ENCODE measurements at places on chromosomes 11 and 22.

- DNase-seq, result no peak
Measured at GRCh38 chr11:65504674-65505465, 6.0 kb downstream of the MALAT1 start.

DNA sequence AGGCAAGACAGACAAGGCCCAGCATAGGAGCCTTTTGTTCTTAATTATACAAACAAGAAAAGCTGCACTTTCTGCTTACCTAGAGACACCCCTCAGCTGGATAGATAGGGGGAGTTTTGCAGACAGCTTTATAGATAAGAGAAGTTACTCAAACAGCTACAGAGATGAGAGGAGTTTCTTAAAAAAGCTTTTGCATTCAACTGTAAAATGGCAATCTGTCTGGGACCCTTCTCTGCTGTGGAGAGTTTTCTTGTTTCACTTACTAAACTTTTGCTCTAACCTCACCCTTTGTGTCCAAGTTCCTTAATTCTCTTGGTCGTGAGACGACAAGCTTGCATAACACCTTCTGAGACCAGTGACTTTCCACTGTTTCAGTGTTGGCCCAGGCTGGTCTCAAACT, 103.8 kb upstream of the CHORDC1 start:
- no peak for DNase-seq

DNA sequence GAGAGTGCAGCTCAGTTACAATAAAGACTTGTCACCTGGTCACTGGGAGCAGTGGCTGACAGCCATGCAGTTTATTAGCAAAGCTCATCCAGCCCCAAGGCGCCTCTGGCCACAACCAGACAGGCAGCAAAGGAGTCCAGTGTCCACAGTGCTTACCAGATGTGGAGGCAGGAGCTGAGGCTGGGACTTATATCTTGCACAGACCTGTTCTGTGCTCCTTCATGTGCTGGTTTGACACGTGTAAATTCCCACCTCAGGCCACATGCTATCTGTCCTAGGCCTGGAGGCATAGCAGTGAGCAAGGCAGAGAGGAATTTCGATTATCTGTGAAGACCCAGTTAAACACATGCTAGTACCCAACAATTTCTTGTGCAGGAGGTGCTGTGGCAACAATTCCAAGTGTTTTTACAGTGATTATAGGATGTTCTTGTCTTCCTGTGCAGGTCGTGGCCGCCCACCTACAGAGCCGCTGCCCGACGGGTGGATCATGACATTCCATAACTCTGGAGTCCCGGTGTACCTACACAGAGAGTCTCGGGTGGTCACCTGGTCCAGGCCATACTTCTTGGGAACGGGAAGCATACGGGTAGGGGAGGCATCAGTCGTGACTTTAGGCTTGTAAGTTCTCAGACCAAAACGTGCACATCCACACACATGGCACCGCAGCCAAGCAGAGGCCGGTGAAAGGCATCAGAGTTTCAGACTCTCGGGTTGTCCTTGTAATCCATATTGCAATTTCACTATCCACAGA, 9.4 kb downstream of the DGCR8 start:
- peak; percentile 14 for DNase-seq

GRCh38 chr22:46798366-46799350, 36.2 kb downstream of the TBC1D22A start:
- peak; percentile 82 for DNase-seq

- DNase-seq, result no peak
Measured at GRCh38 chr11:44159848-44160721, 64.6 kb downstream of the EXT2 start.

GRCh38 chr11:44778195-44779100, 51.7 kb downstream of the TSPAN18 start:
- DNase-seq, result no peak

GRCh38 chr11:120180551-120181232, 30.1 kb upstream of the OAF start:
- DNase-seq, result no peak

DNA sequence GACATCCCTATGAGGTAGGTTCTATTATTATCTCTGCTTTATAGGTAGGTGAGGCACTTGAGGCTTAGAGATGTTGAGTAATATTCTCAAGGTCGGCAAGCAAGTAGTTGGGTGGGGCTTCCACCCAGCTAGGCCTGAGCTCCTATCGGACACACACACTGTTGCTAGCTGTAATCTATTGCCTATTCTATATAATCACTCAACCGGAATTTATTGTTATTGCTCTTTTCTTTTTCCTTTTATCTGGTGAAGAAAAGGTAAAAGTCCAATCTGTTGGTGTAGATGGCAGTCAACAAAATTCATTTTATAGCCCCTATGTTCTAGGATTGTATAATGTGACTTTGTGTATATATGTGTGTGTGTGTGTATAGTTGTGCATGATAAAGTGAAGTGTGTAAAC, 3.4 kb downstream of the OR9Q2 start:
- DNase-seq, result no peak

- DNase-seq, result no peak
Measured at GRCh38 chr22:49323751-49324415, 503.8 kb downstream of the BRD1 start.

GRCh38 chr11:86918973-86919372, 36.2 kb downstream of the FZD4 start:
- DNase-seq, result no peak

DNA sequence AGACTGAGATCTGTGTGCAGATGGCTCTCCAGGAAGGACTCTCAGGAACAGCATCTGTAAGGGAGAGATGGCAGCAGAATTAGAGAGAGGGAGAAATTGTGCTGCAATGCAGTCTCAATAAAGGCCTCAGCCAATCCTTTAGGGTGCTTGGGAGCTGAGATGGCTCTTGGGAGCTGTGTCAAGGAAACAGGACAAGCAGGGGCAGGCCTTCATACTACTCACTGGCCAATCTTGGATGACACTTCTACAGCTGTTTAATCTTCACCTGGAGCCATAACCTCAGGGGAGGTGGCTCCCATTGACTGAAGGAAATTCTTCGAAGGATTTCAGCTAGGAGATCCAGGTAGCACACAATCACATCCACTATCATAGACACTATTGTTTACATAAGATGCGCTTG, 10.0 kb downstream of the OR5B21 start:
- no peak for DNase-seq

GRCh38 chr11:46278387-46279125, 1.1 kb downstream of the CREB3L1 start:
- DNase-seq, result no peak

- no peak for DNase-seq
Measured at GRCh38 chr11:117478126-117478860, 150.6 kb downstream of the CEP164 start.

DNA sequence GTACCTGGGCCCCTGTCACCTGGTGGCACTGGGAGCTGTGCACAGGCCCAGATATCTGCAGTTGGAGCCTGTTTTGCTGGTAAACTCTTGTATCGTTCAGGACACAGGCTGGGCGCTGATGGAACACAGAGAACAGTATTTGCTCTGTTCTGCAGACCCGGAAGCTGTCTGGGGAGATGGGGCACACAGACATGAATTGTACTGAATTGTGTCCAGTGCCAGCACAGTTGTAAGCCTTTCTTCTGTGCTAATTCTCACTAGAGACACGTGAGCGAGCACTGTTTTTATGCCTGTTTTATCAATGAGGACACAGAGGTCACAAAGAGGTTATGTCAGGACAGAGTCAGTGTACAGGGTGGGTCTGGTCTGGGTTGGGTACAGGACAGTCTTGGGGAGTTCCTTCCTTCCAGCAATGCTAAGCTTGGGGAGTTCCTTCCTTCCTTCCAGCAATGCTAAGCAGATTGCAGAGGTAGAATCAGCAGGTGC, 24.4 kb upstream of the ACR start:
- peak; percentile 90 for DNase-seq

DNA sequence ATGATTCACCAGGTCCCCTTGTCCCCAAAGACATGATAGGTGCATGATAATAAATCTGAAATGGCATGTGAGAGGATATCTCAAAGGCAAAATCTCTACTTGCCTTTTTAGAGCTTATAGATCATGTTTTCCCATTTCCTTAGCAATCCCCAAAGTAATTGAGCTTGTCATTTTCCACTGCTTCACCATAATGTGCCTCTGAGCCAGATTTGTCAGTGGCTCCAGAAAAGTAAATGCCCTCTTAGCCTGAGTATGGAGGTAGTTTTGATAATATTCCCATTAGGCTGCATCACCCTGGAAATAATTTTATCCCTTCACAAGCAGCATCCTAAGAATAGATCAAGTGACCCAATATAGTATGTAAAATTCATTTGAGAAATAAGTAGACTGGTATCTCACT, 36.7 kb upstream of the ADSL start:
- DNase-seq, result no peak

GRCh38 chr22:36134182-36134581, 26.4 kb downstream of the APOL3 start:
- no peak for DNase-seq

DNA sequence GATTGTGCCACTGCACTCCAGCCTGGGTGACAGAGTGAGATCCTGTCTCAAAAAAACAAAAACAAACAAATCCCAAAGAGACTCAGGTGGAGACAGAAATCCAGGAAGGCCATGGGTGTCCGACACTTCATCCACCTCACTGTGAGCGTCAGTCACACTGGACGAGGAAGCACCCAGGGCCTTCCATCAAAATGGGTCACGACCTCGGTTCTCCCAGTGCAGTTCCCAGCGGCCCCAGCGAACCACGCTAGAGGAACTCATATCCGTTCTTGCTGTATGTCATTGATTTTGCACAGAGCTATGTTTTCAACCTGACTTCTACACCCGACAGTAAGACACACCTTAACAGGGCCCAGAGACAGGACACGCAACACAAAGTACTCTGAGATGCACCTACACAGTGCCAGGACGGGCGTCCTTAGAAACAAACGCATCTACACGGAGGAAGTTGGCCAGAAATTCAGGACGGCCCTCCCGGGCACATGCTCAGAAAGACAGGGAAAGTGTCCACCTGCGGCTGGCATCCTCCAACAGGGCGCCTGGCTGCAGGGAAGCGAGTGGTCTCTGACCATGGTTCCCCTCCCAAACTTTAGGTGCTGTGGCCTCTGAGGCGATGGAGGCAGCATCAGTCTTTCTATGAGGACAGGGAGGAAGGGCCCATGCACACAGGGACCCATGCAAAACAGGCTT, 410.5 kb downstream of the CTTN start:
- DNase-seq, result no peak

DNA sequence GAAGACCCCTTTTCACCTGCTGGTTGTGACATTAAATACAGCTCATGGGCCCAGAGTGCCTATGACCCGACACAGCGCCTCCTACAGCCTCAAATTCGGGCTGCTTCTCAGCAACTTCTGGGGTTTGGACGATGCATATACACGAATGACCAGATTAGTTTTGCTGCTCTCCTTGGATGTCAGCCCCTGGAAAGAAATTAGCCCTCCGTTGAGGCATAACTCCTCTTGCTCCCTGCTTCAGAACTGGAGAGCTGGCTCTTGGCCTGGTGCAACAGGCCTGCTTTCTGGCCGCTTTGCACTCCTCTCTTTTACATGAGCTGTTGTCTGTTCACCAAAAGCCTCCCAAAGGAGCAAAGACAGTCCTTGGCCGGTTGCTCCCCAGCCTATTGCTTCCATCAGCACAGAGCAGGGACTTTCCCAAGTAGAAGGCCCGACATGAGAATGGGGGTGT, 3.3 kb downstream of the TECTA start:
- peak; percentile 18 for DNase-seq

- no peak for DNase-seq
Measured at GRCh38 chr22:30718938-30719337, 24.3 kb downstream of the OSBP2 start.

DNA sequence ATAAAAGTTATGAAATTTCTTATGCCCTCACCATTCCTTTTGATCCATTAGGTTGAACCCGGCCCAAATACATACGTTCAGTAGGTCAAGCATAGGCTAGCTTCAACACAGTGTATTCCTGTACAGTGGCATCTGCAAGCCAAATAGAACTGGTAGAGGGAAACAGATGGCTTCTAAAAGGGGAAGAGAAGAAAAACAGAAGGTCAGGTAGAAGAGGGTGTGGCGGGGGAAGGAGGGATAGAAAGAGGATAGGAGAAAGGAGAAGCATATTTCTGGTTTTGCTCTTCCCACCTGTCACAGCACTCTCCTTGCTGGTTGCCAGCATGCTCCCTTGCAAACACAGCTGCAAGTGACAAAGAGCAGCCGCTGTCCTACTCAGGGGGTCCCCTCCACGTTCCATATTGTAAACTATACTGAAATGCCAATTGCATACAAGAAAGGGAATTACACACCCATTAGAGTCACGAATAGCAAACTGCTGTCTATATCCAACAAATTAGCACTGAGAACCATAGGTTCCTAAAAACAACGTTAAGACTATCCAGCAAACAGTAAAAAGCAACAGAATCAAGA, 71.8 kb downstream of the PHF21A start:
- DNase-seq, result no peak

DNA sequence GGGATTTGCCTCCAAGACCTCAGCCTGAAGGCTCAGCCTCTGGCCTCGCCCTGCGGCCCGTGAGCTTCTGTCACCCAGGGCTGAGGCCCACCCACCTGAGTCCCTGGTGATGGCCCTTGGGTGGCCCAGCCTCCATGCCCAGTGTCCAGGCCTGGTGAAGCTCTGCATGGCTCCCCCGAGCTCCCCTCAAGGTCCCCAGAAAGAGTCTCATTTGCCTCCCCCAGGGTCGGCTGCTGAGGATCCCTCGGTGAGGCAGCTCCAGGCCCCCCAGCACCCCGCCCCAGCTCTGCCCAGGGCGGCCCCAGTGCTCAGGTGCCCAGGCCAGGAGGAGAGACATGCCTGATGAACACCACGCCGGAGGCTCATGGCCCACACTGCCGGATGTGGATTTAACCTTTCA, 2.1 kb upstream of the TH start:
- DNase-seq, result no peak

- DNase-seq, result peak; percentile 7
Measured at GRCh38 chr22:29225422-29226090, 19.9 kb downstream of the EMID1 start.

- peak; percentile 81 for DNase-seq
Measured at GRCh38 chr11:110092515-110093406, at the start of gene ZC3H12C. ZC3H12C (plus strand) TSS chr11:110093392; CDS start chr11:110093412, 20 bp downstream.

DNA sequence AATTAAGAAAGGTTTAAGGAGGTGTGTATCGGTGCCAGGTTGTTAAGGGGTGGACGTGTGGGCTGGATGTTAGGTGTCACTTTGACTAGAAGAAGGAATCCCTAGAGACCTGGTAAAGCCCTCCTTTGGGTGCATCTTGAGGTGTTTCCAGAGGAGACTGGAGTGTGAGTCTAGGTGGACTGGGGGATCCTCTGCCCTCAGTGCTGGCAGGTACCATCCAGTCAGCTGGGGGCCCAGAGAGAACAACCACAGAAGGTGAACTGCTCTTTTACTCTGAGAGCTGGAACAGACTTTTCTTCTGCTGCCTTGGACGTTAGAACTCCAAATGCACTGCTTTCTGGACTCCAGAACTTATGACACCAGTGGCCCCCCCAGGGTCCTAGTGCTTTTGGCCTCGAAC, 44.0 kb downstream of the SPATA19 start:
- DNase-seq, result no peak

- DNase-seq, result no peak
Measured at GRCh38 chr22:50320671-50321325, 6.0 kb downstream of the DENND6B start.

Data from midbrain (tissue), 1 donor.